H9 (cell line): ENCODE measurements at places on chromosomes 3 and 15.

DNA sequence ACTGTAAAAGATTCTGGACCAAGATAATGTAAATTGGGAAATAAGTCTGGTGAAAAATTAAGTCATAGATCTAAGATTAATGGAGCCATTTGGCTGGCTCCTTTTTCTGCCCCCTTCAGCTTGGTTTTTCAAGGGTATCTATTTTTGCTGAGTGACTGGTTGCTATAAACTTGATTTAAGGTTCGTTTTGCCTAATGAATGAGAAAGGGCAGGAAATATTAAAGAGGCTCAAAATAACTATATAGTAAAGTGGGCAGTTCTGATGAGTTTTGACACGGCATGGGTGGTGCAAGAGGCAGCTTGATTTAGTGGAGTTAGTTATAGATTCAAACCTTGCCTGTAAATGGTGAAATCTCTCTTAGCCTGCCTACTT lies 140.7 kb downstream of the STAC start:
- no peak overlapping the region for H3K4me3 ChIP-seq
- H3K27me3 ChIP-seq = no peaks in the 10 kb centered on the region
- H3K36me3 ChIP-seq = no peaks in the 10 kb centered on the region
- no peaks in the 10 kb centered on the region for H3K4me1 ChIP-seq

- H3K27ac ChIP-seq = no peak overlapping the region
- DNase-seq = no peak
- no peaks in the 10 kb centered on the region for H3K4me1 ChIP-seq
- H3K36me3 ChIP-seq = no peaks in the 10 kb centered on the region
- H3K27me3 ChIP-seq = no peaks in the 10 kb centered on the region
These were observed 39.1 kb downstream of the SCN5A start for GRCh38 chr3:38610436-38610835.

DNA sequence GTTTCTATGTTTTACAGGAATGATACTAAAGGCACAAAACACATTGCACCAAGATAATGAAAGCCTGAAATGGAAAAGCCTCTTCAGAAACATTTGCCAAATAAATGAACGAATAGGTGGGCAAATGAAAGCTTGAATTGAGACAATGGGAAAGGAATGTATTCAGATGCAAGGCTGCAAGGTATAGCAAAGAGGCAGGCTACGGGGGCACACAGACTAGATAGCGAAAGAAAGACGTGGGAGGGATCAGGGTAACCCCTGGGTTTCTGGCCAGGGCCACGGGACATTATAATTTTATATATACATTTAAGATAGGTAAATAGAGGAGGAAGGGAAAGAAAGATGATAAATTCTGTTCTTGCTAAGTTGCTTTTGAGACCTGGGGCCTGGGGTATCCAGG lies 95.9 kb upstream of the NLGN1 start:
- no peaks in the 10 kb centered on the region for H3K27me3 ChIP-seq
- no peak overlapping the region for H3K4me3 ChIP-seq
- no peak overlapping the region for H3K27ac ChIP-seq
- peaks cover 7% of the 10 kb centered on the region for H3K4me1 ChIP-seq

DNA sequence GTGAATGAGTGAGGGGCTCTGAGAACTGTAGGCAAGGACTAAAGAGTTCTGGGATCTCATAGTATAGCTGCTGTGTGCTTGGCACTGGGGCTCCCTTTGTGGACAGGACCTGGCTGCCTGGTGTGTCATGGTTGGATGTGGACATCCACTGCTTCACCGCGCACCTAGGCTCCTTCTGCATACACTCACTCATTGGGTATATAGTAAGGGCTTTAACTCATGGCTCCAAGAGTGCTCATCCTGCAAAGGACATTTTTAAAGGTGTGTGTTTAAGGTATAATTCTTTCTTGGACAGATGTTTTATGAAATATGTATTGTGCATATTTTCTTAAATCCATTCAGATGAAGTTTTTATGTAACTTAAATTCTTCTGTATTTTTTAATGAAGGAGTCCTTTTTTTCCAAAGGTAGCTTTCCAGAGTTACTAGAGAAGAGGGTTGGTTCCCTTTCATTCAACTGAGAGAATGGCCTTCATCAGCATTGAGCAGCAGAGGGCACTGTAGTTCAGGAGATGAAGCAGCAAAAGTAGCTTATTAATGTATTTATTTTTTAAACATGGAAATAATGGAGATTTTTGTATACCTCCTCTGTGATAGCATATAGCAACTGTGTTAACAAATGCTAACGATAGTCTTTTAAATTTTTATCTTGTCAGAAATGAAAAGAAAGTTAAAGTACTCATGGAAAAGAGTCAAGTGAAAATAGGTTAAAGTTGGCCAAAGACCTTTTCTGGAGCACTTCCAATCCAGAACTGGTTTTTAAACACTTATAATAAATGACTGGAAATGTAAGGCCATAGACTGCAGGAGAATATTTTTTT lies 25.2 kb downstream of the OXNAD1 start:
- no peak overlapping the region for H3K4me3 ChIP-seq
- no peaks in the 10 kb centered on the region for H3K27me3 ChIP-seq
- H3K4me1 ChIP-seq = no peaks in the 10 kb centered on the region
- no peak for DNase-seq

DNA sequence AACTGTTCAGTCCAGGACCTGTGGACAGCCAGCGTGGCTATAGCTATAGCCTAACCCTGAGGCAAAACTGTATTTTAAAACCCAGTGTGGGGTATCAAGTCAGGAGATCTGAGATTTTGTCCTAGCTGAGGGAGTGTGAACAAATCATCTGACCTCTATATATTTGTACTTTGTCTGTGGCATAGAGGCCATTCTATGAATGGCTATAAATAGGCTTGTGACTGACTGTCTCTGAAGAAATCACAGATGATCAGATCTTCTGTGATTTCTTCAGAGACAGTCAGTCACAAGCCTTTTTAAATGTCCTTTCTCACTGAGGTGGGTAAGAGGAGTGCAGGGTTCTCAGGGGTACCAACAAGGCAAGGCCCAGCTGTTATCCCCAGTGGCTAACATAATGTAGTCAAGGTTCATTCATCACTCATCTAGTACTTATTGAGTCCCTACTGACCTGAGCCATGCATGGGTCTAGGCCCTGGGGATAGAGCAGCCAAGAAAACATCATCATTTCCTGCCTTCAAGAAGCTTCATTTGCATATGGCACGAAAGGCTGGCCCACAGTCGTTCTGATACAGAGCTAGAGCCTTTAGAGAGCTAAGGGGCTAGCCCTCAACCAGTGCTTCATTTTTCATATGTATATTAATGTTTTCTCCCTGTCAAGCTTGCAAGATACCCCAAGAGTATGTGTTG lies 53.3 kb downstream of the TIPARP start:
- H3K27me3 ChIP-seq = no peaks in the 10 kb centered on the region
- no peaks in the 10 kb centered on the region for H3K36me3 ChIP-seq
- no peaks in the 10 kb centered on the region for H3K4me1 ChIP-seq
- DNase-seq = no peak

- H3K27ac ChIP-seq = no peak overlapping the region
- H3K36me3 ChIP-seq = no peaks in the 10 kb centered on the region
- H3K4me3 ChIP-seq = no peak overlapping the region
- no peaks in the 10 kb centered on the region for H3K4me1 ChIP-seq
These were observed 35.6 kb upstream of the TLE3 start for GRCh38 chr15:70133296-70133695.

- H3K4me1 ChIP-seq = no peaks in the 10 kb centered on the region
- no peak overlapping the region for H3K27ac ChIP-seq
- peaks cover 5% of the 10 kb centered on the region; the same call in 1 of the 2 replicates for H3K36me3 ChIP-seq
- no peak overlapping the region for H3K4me3 ChIP-seq
- no peak for DNase-seq
- H3K27me3 ChIP-seq = no peaks in the 10 kb centered on the region
These were observed 416.1 kb upstream of the LMCD1 start for GRCh38 chr3:8085498-8085897.

DNA sequence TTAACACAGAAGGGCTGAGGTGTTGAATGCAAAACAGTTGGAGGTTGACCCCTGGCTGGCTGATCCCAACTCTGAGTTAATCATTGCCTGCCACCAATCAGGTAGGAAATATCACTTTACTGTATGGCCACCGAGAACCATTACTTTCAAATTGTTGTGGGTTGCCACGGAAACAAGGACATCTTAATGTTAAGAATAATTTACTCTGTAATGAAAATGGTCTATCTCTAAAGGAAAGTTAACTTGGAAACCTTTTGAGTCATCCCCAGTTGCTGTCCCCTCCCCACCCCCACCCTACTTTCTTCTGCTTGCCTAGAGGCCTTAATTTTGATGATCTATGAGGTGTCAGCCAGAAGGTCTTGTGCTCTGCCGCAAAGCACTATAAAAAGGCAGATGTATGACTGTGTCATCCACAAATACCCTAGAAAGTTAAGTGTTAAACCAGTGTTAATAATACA lies 78.7 kb upstream of the SNRK start:
- no peak overlapping the region for H3K4me3 ChIP-seq
- H3K27ac ChIP-seq = no peak overlapping the region
- no peaks in the 10 kb centered on the region for H3K36me3 ChIP-seq
- DNase-seq = no peak

DNA sequence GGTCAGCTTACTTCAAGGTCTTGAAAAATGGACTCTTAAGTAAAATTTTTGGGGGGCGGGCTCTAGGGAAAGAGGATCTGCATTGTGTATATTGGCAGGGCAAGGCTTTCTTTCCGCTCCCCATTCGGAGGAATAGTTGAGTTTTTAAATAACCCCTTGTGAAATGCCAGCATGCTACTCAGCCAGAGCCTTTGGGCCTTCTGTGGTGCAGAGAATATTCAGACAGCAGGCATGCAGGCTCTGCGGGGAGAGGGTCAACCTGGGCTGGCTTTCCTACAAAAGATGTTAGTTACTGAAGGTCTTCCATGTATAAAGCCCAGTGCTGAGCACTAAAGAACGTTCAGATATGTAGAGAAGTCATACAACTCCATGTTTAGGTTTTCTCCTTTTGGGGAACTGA lies 40.6 kb downstream of the ADAMTSL3 start:
- peaks cover 5% of the 10 kb centered on the region; the same call in 1 of the 2 replicates for H3K4me1 ChIP-seq
- H3K36me3 ChIP-seq = no peaks in the 10 kb centered on the region
- H3K27ac ChIP-seq = no peak overlapping the region
- DNase-seq = no peak
- no peaks in the 10 kb centered on the region for H3K27me3 ChIP-seq

DNA sequence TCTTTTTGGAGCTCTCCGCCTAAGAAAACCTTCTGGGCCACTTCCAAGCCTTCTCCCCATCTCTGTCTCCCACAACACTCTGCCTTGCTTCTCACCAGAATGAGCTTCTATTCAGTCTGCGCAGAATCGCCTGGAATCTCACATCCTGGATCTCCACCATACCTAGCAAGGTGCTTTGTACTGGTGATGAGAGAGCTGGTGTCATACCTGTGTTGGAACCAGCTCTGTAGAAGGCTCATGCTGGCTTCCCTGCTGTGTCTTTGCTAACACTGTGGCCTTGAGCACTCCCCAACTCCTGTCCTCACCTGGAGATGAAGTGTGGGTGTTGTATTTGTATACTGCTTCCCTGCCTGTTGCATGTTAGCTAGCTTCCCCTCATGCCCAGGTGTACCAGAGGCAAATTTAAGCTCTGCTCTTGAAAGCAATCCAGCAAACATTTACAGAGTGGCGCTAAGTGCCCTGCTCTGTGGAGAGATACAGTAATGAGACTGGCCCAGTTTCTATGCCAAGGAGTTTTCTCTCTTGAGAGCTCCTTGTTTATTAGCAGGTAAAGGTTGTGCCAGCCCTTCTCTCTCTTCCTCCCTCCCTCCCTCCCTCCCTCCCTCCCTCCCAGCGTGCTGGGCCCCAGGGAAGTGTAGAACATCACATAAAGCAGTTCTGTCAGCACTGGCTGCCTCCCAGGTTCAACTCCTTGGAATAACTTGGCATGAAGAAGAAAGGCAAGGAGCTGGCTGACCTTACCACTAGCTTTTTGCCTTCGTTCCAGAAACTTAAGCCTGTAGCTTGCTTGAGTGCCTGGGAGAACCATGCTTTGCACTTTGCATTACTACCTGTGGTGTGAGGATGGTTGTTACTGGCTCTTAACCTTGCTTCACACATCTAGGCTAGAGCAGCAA lies 54.9 kb downstream of the TRIM71 start:
- no peaks in the 10 kb centered on the region for H3K27me3 ChIP-seq
- H3K4me3 ChIP-seq = peak overlapping the region; percentile 64
- DNase-seq = no peak

DNA sequence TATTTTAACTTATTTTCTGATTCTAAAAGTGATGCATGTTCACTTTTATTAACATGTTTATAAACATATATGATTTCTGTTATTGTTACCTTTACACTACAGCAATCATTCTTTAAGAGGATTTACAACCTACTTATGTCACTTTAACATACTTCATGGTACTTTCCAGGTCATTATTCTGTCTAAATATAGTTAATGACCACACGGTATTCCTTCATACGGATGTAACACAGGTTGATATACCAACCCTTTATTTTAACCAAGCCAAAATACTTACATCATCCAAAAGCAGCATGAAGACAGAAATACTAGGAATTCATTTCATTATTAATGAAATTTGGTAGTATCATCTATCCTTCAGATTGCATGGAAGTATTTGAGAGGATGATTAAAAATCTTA lies 18.6 kb downstream of the PIK3R4 start:
- no peak for DNase-seq
- H3K4me3 ChIP-seq = no peak overlapping the region
- peaks cover 14% of the 10 kb centered on the region for H3K36me3 ChIP-seq
- no peaks in the 10 kb centered on the region for H3K4me1 ChIP-seq
- H3K27ac ChIP-seq = no peak overlapping the region

DNA sequence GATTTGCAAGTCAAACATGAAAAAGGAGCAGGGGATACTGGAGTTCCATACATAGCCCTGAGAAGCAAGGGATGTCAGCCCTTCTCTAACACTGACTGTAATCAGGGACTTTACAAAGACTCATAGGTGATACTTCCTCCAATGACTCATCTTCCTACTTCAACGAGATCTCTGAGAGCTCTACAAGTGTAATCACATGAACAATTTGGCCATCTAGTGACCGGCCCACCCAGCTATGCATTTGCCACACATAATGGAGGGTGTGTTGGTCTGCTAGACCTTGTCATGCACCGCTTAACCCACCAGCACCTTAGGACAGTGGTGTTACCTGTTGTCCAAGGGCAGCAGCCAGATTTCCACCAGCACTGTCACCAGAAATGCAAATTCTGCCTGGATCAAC lies 75.3 kb downstream of the NCEH1 start:
- no peaks in the 10 kb centered on the region for H3K27me3 ChIP-seq
- no peak overlapping the region for H3K27ac ChIP-seq
- DNase-seq = no peak
- no peak overlapping the region for H3K4me3 ChIP-seq

GRCh38 chr3:195113536-195114425 lies 157.2 kb downstream of the XXYLT1 start:
- no peak overlapping the region for H3K4me3 ChIP-seq
- no peaks in the 10 kb centered on the region for H3K36me3 ChIP-seq
- peaks cover 5% of the 10 kb centered on the region; the same call in 1 of the 2 replicates for H3K4me1 ChIP-seq
- no peak overlapping the region for H3K27ac ChIP-seq
